ENCODE measurements at places on chromosomes 3 and 15. TPM values are rescaled to one million over a fixed set of nuclear protein-coding genes. Genes with fewer than 3 reads are reported as not detected.

The SLC2A2 gene
- under 0.01 TPM for total RNA-seq

The PXYLP1 gene
- 3.2 TPM for total RNA-seq

The GHRL gene
- 0.32 TPM for total RNA-seq

The CERS3 gene
- total RNA-seq = not detected

The ARNT2 gene
- 20.7 TPM for total RNA-seq

The CD86 gene
- total RNA-seq = not detected

The SH2D7 gene
- not detected for total RNA-seq

The CCK gene
- not detected for total RNA-seq

The VIPR1 gene
- not detected for total RNA-seq

The FES gene
- 26.1 TPM for total RNA-seq

Data from fibroblast of villous mesenchyme (primary cell).